Psoas muscle (tissue), 8 donors: ENCODE measurements at places on chromosomes 16 and 17.

DNA sequence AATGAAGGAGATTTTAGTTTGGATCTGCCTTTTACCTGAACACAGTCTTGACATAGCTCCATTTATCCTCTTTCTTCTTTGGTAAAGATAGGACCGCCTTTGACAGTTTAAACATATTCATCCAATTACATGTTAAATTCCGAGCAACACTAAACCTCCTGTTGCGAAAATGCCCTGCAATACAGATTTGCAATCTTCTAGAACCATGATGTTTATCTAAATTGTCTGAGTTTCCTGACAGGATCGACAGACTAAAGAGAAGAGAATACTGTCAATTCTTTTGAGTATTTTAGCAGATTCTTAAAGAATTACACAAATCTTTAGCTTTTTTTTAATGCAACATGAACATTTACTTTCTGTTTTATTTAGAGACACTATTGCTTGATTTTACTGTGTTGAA is 1145.5 kb downstream of the CDH11 start:
- H3K4me1 ChIP-seq = no peaks in the 10 kb centered on the region
- H3K27ac ChIP-seq = no peak overlapping the region
- no peak overlapping the region for H3K4me3 ChIP-seq
- DNase-seq = no peak

DNA sequence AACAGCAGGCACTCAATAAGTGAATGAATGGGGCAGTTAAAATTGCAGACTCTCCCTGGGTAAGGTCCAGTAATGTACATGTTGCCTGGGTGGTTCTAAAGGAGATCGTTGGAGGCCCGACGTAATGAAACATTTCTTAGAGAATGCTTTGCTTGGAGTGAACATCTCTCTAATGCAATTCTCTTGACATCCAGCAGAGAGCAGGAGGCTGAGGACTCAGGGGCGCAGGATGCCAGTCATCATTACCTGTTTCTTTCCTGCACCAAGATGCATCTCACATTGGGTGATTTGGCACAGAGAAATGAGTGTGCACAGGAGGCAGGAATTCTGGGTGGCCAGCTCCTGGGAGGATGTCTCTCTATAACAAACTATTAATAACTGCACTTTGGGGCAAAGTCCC is 130.3 kb upstream of the RBBP6 start:
- H3K36me3 ChIP-seq = no peaks in the 10 kb centered on the region
- H3K27ac ChIP-seq = no peak overlapping the region
- no peaks in the 10 kb centered on the region for H3K27me3 ChIP-seq
- H3K4me1 ChIP-seq = no peaks in the 10 kb centered on the region
- no peak overlapping the region for H3K4me3 ChIP-seq

DNA sequence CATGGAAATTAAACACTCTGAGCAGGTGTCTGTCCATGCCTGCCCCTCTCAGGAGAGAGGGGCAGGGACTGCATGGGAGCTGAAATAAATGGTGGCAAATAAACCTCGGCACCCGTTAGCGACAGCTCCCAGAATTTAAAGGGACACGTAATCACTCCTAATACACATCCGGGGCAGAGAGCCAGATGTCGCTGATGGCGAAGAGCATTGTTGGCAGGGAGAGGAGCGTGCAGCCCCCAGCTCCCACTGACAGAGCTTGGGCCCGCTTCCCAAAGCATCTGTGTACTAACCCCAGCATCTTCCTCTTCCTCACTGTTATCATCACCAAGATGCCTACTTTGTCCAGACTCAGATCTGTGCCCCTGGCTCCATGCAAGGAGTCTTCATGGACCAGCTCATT is 85.8 kb downstream of the IRX5 start:
- H3K36me3 ChIP-seq = no peaks in the 10 kb centered on the region
- no peak overlapping the region for H3K4me3 ChIP-seq

DNA sequence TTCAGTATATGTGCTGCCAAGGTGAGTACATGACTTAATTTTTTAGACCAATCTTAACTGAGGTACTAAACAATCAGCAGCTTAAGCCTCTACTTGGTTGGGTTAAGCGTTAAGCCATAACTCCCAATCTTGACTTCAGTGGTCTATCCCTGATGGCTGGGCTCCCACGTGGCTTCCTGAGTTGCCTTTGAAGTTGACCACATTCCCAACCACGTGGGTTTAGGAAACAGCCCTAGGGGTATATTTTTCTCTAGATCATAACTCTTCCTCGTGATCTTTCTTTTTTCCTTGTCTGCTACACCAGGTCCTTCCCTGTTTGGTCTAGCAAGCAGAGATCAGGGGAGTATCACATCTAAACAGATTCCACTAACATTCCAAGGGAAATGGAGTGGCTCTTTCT is 20.1 kb upstream of the PIRT start:
- H3K27me3 ChIP-seq = no peaks in the 10 kb centered on the region
- no peak for DNase-seq
- no peaks in the 10 kb centered on the region for H3K4me1 ChIP-seq
- no peaks in the 10 kb centered on the region for H3K36me3 ChIP-seq

DNA sequence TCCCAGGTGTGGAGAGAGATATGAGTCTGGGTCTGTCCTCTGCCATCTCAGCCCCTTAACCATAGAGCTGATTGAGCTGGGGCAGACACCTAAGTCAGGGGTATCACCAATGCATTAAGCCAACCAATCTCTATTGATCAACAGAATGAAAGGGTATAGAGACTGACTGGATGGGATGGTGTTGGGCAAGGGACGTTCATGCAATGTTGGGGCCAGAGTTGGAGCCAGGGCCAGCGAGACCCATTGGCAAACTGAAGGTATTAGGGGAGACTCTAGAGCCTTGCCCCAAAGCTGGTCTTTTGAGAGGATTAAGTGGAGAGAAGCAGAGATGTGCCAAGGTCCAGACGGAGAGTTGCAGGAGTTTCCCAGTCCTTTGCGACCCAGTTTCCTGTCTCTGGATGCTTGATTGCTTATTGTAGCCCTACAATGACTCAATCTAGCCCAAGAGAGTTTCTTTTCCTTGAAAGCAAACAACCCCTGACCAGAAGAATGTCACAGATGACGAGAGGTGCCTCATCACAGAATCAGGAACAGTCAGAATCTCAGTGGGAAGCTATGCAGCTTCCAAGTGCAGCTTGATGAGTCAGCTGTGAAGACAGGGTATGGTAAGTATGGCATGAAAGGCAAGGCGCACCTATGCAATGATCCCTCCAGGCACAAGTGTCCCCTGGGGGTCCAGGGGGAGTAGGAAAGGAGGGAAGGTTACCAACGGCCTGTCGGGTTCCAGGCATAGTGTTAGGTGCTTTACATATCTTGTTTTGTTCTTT is 137.2 kb downstream of the UTP18 start:
- no peaks in the 10 kb centered on the region for H3K27me3 ChIP-seq
- DNase-seq = no peak
